ENCODE measurements at places on chromosomes 7 and 10.

DNA sequence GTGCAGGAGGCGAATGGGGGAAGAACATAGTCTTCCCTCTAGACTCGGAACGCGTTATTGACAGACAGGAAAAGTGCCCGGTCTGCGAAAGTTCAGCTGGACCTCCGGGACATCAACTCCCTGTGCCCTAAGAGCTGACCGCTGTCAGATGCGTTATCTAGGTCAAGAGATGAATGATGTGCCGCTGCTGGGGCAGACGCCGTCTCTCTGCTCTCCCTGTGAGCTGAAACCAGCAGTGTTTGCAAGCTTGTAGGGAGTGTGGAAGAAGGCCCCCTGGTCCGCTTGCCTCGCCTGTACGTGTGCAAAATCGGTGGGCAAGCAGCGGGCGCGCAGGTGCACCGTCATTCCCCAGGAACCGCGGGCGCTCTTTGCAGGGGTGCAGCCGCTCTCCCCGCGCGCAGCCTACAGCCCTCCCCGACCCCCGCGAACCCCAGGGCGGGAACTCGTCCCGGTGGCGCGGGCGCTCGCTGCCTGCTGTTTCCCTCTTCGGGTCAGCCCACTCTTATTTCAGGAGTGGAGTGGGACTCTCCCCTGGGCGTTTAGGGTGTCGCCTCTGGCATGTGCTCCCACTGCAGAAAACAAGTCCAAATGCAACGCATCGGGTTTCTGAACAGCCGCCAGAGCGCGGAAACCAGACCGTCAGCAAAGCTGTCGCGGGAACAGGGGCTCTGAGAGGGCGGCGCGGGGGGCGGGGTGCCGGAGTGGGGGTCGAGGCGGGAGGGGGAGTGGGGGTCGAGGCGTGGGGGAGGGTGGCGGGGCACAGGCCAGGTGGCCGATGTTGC, 1.8 kb upstream of the PFKFB3 start:
- peak; percentile 47 for DNase-seq

- peak; percentile 94 for DNase-seq
These were observed at the start of gene CCL26 for GRCh38 chr7:75772081-75773077. CCL26 (minus strand) TSS chr7:75772211; CDS start chr7:75772176, 35 bp downstream.

GRCh38 chr7:44471850-44472249, 18.6 kb downstream of the NUDCD3 start:
- no peak for DNase-seq

DNA sequence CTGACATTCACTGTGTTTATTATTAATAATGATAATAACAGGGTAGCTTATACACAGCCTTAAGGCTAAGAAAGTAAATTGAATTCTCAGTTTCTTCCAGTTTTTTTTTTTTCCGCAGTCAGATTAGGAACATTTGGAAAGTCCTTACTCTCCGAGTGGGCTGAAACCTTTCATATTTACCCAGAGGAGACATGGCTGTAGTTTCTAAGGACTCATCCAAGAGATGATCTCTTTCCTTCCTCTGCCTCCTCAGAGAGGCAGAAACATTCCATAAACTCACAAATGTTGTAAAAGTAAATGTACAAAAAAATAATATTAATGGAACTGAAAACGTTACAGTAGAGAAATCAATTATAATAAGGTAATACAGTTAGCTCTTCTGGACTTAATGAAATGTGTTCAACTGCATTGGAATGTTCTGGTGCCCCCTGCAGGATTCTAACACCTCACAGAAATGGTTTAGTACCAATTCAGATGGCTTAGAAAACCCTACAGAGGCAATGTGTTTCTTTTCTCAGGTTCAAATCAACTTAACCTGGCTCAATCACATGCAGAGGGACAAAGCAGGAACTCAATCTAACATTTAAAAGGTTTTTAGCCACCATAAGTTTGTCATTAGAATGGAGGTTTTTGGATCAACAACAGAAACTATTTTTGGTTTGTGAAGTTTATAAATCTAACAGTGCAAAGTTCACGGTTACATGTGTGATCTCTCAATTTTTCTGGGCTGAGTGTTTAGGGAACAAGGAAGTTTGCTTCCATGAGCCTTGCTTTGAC, 71.7 kb downstream of the ICA1 start:
- DNase-seq = peak; percentile 63

- DNase-seq = no peak
These were observed 193.5 kb downstream of the SKAP2 start for GRCh38 chr7:26670841-26671240.

DNA sequence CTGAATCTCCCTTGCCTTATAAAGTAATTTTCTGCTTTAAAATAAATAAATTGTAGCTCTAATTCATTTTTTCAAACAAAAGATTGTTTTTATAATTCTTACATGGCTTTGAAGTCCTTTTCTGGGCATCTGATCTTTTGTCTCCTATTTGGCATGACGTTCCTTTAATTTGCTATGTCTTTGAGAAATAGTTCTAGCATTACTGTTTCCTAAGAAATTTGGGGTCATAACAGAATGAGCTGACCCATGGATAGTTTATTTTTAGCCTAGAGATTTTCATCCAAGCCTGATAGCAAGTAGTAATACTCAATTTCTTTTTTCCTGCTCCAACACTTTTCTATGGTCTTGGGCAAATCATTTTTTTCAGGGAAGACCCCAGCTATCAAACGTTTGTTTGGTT, 31.4 kb downstream of the CCDC71L start:
- DNase-seq = peak; percentile 67

GRCh38 chr10:64211466-64211865, 690.3 kb downstream of the REEP3 start:
- no peak for DNase-seq

Data from M059J (cell line).